Fibroblast of pulmonary artery (primary cell): ENCODE measurements at places on chromosomes 4 and X.

DNA sequence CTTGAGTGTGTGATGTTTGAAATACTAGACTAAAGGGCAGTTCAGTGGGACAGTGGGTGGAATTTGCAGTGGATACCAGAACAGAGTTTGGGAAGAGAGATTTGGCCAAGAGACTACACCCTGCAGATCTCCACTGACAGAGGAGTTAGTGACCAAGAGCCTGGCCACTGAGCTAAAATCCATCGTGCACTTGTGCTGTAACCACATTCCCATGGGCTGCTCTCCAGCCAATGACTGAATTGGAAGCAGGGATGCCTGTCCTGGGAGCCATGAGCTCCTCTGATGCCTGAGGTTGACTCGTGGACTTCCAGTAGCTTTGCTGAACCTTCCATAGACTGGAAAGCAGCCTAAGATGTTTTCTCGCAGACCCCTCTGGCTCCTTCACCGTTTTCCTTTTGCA is 296.1 kb downstream of the TRIML1 start:
- no peak for DNase-seq

DNA sequence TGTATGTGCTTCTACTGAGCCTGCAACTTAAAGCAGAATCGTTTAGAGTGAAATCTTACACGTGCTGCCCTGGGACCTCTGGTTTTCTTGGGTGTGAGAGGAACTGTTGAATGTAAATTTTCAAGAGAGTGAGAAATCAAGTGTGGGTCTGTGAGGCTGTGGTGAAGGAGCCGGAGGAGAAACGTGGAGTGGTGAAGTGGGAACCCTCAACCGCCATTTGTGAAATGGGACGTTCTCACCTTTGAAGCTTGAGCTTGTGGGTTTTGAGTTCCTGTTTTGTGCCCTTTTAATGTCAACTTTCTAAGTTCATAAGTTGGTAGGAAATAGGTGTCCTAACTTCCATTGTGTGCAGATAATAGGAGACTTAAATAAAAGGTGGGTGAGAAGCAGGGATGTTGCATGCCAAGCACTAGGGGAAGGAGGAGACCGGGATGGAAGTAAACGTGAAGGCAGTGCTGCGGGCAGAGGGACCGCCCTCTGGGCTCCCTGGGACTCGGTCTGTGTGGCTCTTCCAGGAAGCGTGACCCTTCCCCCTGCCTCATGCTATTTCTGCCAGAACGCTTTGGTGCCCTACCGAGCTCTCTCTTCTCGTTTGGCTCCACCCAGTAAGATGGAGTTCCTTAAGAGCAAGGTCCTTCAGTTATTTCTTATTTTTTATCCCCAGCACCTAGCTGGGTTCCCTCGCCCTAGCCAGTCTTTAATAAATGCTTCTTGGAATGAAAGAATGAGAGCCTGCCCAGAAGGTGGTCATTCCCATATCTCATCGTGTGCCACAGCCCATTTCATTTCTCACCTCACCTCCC is 56.0 kb downstream of the TMEM131L start:
- no peak for DNase-seq

DNA sequence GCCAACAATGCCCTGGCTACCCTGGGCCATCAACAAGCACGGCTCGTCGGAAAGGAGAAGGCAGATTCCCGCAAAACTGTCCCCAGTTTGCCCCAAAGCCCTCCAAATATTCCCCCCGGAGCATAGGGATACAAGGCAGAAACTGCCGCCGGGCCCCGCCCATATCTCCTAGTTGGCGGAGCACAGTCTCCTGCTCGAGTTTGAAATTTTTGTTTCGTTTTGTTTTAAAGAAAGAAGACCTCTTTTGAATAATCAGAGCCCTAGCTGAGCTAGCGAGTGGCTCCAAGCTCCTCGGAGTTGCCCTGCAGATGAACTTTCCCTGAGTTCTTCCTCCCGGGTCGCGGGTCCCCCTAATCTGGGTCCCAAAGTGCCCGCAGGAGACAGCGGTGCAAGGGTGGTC is 138.1 kb upstream of the ZIC3 start:
- no peak for DNase-seq

DNA sequence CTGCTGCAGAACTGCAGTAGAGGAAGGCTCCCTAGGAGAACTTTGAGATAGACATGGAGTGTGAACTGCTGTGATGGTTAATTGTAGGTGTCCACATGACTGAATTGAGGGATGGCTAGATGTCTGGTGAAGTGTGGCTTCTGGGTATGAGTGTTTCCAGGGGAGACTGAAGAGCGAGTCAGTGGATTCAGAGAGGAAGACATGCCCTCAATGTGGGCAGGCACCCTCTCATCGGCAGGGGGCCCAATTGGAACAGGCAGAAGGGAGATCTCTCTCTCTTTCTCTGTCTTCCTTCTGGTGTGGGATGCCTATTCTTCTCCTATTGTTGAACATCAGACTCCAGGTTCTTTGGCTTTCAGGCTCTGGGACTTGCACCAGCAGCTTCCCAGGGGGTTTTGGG is 304.7 kb upstream of the GATB start:
- no peak for DNase-seq

DNA sequence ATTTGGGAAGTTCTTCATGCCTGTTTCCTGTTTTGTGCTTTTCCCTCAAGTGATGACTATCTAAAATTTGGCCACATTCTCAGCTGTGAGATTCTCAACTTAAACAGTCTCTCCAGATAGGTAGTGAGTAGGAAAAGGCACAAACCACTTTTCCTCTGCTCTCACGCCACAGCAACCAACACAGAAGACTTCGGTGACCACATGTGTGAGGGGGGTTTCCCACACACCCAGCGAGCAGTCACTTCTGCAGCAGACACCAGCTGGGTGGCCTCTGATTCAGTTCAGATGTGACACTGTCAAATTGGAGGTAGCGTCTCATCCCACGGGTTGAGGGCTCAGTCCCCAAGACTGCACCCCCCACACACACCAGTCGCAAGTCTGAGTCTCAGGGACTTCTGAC is 25.1 kb upstream of the CLDN34 start:
- DNase-seq: no peak

GRCh38 chrX:30876367-30876766 is 12.7 kb downstream of the TAB3 start:
- DNase-seq: no peak

GRCh38 chr4:33626221-33626620 is 2618.1 kb downstream of the ARAP2 start:
- DNase-seq: no peak

GRCh38 chr4:114249561-114249960 is 270.1 kb upstream of the ARSJ start:
- DNase-seq: no peak

- no peak for DNase-seq
These were observed 972.0 kb upstream of the TENM3 start for GRCh38 chr4:181271116-181271640.

GRCh38 chrX:29453333-29453732 is 762.0 kb upstream of the MAGEB2 start:
- no peak for DNase-seq

DNA sequence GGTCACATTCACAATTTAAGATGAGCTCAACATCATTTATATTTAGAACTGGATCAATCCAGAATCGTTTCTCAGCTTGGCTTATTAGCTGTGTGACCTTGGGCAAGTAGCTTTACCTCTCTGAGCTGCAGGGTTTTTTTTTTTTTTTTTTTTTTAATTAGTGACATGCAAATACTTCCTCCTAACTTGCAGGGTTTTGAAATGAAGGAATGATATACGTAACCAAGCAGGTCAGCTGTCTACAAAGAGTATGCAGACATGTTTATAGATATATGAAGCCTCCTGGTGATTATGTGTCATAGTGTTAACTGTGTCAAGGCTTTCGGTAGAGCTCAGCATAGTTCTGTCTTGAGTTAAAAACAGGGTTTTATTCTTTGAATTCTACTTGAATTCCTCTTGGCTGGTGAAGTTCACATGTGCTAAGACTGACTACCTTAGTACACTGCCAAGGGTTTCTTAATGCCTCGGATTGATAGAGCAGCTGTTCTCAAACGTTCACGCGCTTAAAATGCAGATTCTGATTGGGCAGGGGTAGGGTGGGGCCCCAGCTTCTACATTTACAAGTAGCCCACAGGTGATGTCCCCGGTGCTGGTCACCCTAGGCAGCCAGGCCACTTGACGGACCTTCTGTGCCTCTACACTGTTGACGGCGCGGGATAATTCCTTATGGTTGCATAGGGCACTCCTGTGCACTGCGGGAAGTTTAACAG is 654 bp upstream of the STS start:
- no peak for DNase-seq

DNA sequence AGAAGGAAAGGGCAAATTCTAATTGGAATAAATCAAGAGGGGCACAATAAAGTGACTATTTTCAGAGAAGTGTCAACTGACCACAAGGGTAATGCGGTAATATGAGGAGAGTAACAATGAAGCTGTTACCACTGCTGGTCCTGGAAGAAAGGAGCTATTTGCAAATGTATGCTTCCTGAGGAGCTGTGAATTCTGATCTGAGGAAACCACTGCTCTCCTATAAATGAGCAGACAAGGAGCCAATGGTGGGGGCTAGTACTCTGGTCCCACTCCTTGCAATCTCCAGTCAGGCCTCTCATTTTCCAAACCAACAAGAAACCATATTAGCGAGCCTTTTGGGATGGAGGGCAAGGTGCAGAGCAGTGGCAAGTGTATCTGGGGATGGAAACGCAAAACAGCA is 770.2 kb downstream of the FSTL5 start:
- no peak for DNase-seq

DNA sequence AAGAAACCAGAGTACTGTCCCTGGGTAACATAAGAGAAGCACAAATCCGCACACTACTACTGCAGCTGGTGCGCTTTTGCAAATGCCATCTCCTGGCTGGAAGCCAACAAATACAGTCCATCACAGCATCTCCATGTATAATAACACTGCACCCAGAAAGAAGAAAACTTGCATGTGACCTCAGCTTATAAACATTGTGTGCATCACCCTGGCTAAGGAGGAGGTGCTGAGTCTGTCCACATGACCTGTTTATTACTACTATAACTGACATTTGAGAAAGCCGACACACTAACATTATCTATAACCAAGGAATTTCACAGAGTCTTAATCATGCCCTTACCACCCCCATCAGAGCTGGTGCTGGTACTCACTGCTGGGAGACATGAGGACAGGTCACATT is 516.8 kb downstream of the CFAP47 start:
- DNase-seq: no peak

DNA sequence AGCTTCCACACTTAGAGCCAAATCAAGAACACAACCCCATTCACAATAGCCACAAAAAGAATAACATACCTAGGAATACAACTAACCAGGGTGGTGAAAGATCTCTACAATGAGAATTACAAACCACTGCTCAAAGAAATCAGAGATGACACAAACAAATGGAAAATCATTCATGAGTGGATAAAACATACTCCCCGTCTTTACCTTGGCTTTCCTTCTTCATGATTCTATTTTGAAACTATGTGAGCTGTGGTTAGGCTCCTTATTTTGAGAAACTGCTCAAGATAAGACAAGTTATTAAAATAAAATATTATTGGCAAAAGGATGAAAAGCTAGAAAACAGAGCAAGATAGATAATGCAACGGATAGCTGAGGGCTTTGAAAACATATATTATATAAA is 598.1 kb upstream of the FAT1 start:
- peak; percentile 8 for DNase-seq

DNA sequence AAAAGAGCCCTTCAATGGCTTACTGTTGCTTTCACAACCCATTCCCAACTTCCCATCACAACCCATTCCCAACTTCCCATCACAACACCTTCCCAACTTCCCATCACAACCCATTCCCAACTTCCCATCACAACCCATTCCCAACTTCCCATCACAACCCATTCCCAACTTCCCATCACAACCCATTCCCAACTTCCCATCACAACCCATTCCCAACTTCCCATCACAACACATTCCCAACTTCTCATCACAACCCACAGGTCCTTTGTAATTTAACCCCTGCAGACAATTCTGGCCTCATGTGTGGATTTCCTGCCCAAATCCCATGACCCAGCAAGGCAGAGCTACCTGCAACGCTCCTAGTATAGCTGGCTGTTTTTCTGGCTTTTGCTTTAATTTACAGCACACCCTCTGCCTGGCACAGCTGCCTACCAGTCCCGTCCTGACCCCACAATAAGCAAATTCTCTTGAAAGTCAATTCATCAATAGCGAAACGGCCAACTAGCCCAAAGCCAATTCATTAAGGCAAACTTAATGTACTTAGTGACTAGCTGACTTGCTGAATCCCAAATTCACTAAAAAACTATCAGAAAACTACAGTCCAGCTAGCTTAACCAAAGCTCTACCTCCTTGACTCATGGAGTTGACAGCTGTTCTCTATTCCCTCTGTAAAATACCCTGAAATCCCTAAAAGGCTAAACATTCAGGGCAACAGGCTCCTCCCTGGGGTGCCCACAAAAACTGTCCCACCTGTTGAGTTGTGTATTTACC is 75.6 kb downstream of the AFAP1 start:
- DNase-seq: no peak

DNA sequence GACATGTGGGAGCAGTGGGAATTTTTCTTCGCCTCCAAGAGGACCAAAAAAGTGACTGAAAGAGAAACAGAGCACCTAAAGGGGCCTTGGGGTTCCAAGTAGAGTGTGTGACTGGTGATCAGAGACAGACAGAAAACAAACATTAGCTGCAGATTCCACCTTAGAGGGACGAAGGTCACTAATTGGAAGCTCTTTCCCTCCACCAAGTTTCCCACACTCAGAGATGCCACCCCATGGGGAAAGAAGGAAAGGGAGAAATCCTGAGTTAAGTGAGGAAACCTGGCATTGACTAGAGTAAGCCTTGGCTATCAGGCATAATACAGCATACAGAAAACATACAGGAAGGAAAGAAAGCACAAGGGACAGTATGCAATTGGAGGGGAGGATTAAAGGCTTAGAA is 90.9 kb downstream of the HNRNPD start:
- DNase-seq: no peak

- peak; percentile 20 for DNase-seq
These were observed 58.8 kb upstream of the TRPC3 start for GRCh38 chr4:122010610-122011009.

- DNase-seq: peak; percentile 4
These were observed 99.3 kb downstream of the ANXA5 start for GRCh38 chr4:121597346-121597934.

DNA sequence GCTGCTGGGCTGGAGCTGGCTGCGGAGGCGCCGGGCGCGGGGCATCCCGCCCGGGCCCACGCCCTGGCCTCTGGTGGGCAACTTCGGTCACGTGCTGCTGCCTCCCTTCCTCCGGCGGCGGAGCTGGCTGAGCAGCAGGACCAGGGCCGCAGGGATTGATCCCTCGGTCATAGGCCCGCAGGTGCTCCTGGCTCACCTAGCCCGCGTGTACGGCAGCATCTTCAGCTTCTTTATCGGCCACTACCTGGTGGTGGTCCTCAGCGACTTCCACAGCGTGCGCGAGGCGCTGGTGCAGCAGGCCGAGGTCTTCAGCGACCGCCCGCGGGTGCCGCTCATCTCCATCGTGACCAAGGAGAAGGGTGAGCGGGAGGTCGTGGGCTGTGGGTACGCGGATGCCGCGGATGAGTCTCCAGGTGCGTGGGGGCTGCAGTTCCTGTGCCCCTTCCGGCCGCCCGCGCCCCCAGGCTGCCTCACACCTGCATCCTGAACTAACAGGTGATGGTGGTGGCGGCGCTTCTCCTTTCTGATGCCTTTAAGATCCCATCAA is 499 bp downstream of the CYP2U1 start:
- no peak for DNase-seq
